ENCODE measurements at places on chromosomes 5 and 9.

- DNase-seq = no peak
These were observed 36.5 kb upstream of the SLC9A3 start for GRCh38 chr5:560792-561166.

DNA sequence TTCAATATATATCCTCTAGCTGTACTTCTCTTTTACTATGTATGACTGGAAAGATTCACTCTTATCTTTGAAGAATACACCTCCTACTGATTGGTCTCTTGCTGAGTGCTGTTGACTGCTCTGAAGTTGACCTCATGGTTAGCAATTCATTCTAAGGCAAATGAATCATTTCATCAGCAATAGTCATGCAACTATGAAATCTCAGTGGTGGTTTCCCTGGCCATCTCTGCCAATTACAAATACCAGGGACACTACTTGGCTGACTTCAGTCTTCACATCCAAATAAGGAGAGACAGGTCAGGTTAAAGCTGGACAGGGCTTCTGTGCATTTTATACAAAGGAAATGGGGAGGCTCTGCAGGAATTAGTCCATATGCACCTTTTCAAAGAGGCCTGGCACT is 333.5 kb upstream of the ACTBL2 start:
- no peak for DNase-seq

DNA sequence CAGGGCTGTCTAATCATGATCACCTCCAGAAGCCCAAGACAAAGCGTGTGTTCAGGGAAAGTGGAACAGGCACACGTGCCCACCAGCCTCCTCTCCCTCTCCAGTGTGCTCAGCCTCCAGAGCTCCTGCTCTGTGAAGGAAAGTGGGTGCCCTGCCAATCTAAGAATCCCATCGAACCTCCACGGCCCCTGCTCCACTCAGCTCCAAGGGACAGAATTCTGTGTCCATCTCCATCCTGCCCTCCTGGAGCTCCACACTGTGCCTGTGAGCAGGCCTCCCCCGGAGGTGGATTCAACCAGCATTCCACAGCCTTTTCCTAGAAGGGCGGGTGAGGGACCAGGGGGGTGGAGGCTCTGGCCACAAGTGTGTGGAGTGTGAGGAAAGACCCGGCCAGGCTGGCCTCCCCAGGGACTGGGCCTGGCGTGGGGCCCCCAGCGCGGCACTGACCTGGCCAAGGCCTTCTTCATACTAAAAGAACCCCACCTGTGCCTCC is 6.0 kb downstream of the EEIG1 start:
- no peak for DNase-seq

GRCh38 chr5:150783422-150783928 is 4.9 kb downstream of the SMIM3 start:
- no peak for DNase-seq

DNA sequence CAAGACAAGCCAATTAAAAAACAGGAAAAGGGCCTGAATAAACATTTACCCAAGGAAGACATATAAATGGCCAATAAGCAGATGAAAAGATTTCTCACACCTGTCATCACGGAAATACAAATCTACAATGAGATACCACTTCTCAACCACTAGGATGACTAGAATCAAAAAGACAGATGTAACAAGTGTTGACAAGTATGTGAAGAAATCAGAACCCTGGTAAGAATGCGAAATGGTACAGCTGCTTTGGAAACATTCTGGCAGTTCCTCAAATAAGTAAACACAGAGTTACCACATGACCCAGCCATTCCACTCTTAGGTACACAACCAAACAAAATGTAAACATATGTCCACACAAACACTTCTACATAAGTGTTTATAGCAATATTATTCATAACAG is 32.5 kb downstream of the LEAP2 start:
- DNase-seq = no peak

All from hypothalamus (tissue), 51 donors.